Central memory CD4-positive, alpha-beta T cell (primary cell): ENCODE measurements at places on chromosomes 2 and 18.

- DNase-seq = no peak
These were observed 39.8 kb downstream of the RBM45 start for GRCh38 chr2:178152033-178152432.

DNA sequence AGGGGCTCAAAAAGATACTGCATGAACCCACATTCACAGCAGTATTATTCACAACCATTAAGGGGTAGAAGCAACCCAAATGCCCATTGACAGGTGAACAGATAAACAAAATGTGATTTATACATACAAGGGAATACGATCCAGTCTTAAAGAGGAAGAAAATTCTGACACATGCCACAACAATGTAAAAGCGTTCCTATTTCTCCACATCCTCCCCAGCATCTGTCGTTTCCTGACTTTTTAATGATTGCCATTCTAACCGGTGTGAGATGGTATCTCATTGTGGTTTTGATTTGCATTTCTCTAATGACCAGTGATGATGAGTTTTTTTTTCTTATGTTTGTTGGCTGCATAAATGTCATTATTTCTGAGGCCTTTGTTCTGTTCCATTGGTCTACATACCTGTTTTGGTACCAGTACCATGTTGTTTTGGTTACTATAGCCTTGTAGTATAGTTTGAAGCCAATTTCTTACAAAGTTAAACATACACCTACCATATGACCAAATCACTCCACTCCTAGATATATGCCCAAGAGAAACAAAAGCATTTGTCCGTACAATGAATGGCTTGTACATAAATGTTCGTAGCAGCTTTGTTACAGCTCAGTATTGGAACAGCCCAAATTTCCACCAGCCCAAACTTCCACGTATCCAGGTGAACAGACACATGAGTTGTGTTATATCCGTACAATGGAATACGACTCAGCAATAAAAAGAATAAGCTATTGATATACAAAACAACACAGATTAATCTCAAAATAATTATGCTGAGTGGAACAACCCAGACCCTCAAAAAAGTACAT is 85.1 kb downstream of the TMEM131 start:
- DNase-seq = no peak

DNA sequence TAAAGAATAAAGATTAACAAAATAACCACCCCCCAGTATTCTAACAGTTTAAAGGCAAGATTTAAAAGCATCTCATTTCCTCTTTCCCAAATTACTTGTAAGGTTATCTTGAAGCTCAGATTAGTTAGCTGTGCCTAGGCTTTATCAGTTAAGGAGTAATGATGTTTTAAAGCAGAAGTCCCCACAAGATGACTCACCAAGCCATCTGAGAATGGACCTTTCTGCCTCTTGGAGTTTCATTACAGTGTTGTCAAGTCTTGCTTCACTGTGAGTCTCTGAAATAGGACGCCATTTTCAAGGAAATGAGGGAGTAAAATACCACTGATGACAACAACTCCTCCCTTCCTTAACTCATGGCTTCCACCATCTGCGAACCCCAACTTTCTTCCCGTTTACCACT is 35.9 kb downstream of the ZNF385B start:
- DNase-seq = no peak

- no peak for DNase-seq
These were observed 98.7 kb upstream of the SLC66A3 start for GRCh38 chr2:11056614-11057013.

DNA sequence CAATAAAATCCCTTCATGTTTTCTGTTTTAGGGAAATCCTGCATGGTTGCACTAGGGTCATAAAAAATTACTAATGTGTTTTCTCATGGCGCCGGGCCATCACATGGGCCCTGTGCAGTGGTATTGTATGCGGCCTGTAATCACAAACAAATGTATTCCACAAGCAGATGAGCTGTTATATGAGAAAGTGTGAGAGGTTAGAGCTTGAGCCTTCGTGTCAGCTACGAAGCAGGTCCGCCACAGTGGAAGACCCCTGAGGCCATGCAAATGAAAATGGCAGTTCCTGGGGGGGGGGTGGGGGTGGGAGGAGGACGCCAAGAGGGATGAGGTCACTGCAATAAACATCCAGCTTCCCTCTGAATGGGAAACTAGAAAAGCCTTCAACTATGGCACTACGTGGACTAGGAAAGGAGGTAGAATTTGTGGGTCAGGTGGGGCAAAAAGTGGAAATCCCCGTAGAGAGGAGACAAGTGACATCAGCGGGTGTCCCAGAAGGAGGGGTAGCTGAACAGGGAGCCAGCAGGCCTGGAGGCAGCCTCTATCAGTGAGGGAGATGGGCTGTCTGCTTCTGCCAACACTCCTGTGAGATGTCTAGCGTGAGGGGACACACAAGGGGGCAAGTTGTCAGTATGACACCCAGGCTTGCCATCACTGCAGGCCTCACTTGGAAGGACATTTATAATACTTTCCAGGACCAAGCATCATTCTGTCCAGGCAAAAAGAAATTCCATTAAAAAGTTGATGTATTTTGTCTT is 130.3 kb upstream of the CTAGE1 start:
- no peak for DNase-seq

DNA sequence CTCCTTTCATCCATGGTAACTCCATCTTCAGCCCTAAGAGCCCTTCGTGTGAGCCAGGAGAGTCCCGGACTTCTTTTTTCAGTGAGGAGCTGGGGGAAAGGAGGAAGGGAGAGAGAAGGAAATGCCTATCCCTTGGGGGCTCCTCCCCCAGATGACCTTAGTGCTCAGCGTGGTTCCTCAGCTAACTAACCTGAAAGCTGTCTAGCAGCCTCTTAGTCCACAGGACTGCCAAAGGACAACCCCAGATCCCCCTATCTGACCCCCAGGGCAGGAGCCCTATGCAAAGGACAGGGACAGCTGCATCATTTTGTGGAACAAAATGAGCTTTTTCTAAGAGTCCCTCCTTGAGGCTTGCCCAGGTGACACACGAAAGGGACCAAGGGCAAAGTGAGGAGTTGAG is 7.9 kb downstream of the SPR start:
- no peak for DNase-seq

DNA sequence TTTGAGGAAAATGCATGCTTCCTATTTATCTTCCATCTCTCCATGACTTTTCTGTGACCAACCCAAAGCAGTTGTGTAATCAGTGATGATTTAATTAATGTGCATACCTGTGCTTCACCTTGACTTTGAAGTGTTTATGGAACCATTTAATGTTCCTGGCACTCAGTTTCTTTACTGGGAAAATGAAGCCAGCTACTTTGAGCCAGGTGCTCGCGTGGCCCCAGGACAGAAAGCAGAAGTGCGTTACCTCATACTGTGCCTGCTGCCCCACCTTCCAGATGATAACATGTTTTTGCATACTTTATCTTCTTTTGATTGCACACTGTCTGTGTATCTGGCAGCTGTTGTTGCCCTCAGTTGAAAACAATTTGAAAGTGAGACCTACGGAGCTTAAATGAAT is 61.3 kb downstream of the PMAIP1 start:
- DNase-seq = no peak

DNA sequence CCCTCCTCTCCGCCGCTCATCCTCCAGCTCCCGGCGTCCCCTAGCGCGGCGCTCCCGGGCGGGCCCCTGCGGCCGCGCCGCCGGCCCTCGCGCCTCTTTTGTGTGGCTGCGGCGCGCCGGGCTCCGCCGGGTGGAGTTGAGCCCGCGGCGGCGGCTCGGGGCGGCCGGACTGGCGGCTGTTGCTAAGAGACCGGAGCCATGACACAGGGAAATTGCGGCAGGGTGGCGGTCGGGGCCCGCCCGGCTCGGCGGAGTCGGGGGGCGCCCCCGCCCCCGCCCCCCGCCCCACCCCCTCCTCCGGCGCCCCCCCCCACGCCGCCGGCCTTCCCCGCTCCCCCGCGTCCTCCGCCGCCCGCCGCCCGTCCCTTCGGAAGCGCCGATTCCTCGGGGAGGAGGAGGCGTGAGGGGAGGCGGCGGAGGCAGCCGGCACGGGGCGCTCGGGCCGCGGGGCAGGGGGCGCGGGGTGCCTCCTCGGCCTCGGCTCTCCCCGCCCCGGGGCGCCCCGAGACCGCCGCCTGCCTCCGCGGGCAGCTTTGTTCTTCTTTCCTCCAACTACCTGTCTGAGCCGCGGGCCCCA is at the start of gene TMEM200C:
TMEM200C (minus strand) TSS at position 224 of the 577 bp plus-strand sequence. CDS start 3,459 bp downstream, outside the sequence.
- no peak for DNase-seq

DNA sequence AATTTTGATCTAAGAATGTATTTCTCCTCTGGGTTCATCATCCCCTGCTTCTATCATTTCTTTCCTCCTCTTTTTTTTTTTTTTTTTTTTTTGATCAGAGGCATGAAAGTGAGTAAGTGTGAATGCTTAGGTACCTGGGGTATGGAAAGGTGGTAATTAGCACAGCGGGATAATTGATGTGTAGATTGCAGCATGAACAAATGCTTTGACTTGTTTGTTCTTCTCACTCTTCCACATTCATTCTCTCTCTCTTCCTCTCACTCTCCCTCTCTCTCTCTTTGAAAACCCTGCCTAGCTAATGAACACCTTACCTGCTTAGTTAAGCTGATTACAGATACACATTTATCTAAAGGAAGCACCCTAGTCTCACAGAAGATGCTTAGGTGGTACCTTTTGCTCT is 74.7 kb downstream of the ZEB2 start:
- no peak for DNase-seq

- DNase-seq = no peak
These were observed 43.2 kb downstream of the ATIC start for GRCh38 chr2:215354771-215355695.

DNA sequence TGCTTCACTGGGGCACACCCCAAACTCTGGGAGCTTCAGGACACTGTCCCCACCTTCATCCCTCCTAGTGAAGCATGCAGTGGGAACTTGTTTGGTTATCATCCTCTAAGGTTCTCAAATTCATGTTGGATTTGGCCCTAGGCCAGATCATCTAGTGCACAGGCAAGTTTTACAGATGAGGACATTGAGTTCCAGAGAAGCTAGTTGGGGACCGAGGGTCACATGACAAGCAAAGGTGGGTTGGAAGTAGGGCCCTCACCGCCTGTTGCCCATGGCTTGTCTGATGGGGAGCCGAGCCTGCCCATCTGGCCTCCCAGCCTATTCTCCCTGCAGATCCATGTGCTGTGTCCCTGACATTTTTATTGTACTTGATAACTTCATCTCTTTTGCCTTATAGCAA is 2.8 kb downstream of the PRKCE start:
- no peak for DNase-seq

- DNase-seq = no peak
These were observed 33.6 kb upstream of the SERPINE2 start for GRCh38 chr2:224072541-224073188.

GRCh38 chr2:196277002-196277401 is 105.6 kb upstream of the STK17B start:
- DNase-seq = peak; percentile 60

DNA sequence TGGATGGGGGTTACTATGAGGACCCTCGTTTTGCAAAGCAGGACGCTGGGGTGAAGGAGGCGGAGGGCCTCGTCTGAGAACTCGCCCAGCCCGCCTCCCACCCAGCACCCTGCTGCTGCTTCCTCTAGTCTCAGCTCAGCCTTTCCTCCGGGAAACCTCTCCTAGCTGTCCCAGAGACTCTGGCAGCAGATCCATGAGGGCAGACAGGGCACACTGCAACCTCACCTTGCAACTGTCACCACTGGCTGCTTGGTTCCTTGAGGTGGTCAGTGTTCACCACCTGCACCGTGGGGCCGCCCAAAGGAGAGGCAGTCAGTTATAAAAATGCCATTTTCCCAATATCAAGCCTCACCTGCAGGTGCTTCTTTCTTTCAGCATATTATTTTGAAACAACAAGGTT is 45.6 kb downstream of the PARD6G start:
- DNase-seq = no peak

DNA sequence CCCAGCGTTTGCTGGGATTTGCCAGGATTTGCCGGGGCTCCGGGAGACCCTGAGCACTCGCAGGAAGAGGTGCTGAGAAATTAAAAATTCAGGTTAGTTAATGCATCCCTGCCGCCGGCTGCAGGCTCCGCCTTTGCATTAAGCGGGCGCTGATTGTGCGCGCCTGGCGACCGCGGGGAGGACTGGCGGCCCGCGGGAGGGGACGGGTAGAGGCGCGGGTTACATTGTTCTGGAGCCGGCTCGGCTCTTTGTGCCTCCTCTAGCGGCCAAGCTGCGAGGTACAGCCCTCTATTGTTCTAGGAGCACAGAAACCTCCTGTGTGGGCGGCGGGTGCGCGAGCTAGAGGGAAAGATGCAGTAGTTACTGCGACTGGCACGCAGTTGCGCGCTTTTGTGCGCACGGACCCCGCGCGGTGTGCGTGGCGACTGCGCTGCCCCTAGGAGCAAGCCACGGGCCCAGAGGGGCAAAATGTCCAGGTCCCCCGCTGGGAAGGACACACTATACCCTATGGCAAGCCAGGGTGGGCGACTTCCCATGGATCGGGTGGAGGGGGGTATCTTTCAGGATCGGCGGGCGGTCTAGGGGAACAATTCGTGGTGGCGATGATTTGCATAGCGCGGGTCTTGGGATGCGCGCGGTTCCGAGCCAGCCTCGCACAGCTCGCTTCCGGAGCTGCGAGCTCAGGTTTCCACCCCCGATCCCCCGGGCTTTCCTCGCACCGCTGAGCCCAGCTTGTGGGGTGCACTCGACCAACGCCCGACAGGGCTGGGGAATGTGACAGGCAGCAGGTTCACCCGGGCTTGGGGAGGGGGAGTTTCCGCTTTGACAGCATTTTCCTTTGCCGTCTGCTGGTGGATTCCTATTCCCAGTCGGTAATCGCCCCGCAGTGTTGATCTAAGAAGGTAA is 2.8 kb downstream of the ONECUT2 start:
- no peak for DNase-seq

GRCh38 chr2:221104361-221104811 is 467.7 kb downstream of the EPHA4 start:
- no peak for DNase-seq

DNA sequence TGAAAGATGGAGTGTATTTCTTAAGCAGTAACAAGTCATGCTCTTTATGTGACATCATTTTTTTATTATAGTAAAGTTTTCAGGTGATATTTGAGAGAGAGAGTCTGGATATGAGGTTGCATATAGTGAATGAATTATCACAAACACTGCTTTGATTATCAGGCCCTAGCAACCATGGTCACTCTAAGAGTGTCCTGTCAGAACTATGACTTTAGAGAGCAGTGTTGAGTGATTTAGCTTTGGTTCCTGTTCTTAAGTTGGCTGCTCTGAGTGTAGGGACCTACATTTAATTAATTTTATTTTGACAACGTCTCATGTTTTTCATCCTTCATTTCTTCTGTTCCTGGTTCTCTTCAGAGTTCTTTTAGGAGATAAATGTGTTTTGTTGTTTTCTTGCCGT is 275.5 kb downstream of the KCNJ3 start:
- DNase-seq = no peak

GRCh38 chr2:63484901-63485300 is 103.4 kb downstream of the WDPCP start:
- no peak for DNase-seq

DNA sequence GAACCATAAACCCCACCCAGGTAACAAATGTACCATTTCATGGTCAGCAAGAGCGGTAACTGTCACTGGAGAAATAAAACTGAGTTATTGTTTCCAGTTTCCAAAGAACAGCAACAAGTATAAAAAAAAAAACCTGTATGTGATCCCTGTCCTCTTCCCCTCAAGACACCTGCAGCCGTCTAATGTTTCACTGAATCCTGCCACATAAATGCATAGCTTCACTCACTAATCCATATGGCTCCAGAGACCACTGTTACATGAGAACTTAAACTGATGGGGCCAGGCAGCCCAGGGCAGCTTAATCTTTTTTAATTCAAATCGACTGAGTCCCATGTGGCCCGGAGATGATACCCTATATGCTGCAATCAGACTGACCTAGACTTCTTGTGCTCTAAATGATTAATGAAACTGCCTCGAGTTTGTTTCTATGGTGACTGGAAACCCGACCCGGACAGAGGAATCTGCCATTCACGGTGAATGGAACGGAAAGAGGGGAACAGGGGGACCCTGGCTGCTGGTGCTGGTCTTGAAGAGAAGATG is 60.9 kb upstream of the SIX2 start:
- DNase-seq = no peak

GRCh38 chr2:45845566-45845965 is 194.1 kb downstream of the PRKCE start:
- no peak for DNase-seq
